Natural killer cell (primary cell): ENCODE measurements at places on chromosomes 2 and 18.

GRCh38 chr2:212535996-212536816, 2.4 kb downstream of the ERBB4 start:
- H3K27ac ChIP-seq: no peak overlapping the region
- DNase-seq: no peak
- peaks cover 19% of the 10 kb centered on the region for H3K4me1 ChIP-seq

- H3K36me3 ChIP-seq: no peaks in the 10 kb centered on the region
- H3K27ac ChIP-seq: no peak overlapping the region
- DNase-seq: no peak
- H3K4me3 ChIP-seq: no peak overlapping the region
- H3K27me3 ChIP-seq: no peaks in the 10 kb centered on the region
- H3K4me1 ChIP-seq: no peaks in the 10 kb centered on the region
These were observed 273.7 kb upstream of the KYNU start for GRCh38 chr2:142603759-142604158.

GRCh38 chr2:223591596-223591995, 10.6 kb downstream of the SCG2 start:
- no peaks in the 10 kb centered on the region for H3K27me3 ChIP-seq
- H3K27ac ChIP-seq: no peak overlapping the region
- H3K36me3 ChIP-seq: no peaks in the 10 kb centered on the region
- no peaks in the 10 kb centered on the region for H3K4me1 ChIP-seq

DNA sequence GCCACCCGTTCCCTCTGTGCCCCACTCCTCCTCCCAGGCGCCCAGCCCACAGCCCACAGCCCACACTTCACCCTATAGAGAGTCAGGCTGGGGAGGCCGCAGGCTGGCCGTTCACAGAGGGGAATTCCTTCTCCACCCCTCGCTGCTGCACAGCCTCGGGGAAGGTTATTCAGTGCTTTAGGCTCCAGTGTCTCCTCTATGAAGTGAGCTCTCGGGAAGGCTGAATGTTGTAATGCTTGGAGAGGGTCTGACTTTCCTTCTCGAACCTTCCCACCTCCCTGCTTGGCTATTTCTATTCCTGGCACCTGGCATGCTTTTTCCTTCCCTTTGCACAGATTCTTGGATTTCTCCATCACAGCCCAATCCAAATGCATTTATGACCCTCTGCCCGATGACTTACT, 62.5 kb upstream of the SMAD7 start:
- H3K4me3 ChIP-seq: no peak overlapping the region
- no peak for DNase-seq
- no peaks in the 10 kb centered on the region for H3K36me3 ChIP-seq
- H3K27me3 ChIP-seq: no peaks in the 10 kb centered on the region

DNA sequence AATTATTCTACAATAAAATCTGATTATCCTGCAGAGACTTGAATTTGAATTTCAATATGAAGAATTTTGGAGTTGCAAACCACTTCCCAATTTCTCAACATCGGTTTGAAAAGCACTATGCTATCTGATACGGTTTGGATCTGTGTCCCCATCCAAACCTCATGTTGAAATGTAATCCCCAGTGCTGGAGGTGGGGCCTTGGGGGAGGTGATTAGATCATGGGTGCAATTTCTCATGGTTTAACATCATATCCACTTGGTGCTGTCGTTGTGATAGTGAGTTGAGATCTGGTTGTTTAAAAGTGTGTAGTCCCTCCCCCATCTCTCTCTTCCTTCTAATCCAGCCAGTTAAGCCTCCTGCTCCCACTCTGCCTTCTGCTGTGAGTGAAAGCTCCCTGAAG, 205.7 kb downstream of the NBAS start:
- H3K27ac ChIP-seq: no peak overlapping the region
- no peak for DNase-seq
- H3K4me3 ChIP-seq: no peak overlapping the region
- no peaks in the 10 kb centered on the region for H3K27me3 ChIP-seq
- H3K36me3 ChIP-seq: peaks cover 16% of the 10 kb centered on the region
- H3K4me1 ChIP-seq: no peaks in the 10 kb centered on the region

- no peak overlapping the region for H3K27ac ChIP-seq
- no peak overlapping the region for H3K4me3 ChIP-seq
- no peak for DNase-seq
- no peaks in the 10 kb centered on the region for H3K27me3 ChIP-seq
These were observed 9.7 kb upstream of the KIF3C start for GRCh38 chr2:25991965-25992364.

- peaks cover 29% of the 10 kb centered on the region for H3K4me1 ChIP-seq
- no peaks in the 10 kb centered on the region for H3K36me3 ChIP-seq
These were observed 27.0 kb upstream of the MGAT4A start for GRCh38 chr2:98757904-98758421.

GRCh38 chr2:86744152-86744551, 24.1 kb downstream of the RMND5A start:
- no peak for DNase-seq
- no peak overlapping the region for H3K27ac ChIP-seq
- no peaks in the 10 kb centered on the region for H3K27me3 ChIP-seq
- no peak overlapping the region for H3K4me3 ChIP-seq

DNA sequence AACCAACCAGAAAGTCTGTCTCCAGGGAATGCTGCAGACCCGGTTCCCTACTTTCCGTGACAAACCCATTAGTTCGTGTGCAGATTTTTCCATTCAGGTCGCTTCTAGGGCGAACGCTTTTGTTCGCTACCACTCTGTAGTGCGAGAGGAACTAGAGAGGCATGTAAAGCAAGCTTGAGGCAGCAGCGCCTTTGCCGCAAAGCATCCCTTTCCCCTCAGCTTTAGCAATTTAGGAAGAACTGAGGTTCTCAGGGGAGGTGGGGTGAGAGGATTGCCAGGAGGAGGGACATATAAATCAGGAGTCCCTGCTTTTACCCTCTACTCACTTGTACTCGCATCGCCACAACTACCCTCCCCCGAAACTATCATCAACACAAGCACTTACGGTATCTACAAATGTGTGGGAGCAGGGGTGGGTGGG, 748 bp upstream of the ZNF804A start:
- peak overlapping the region; percentile 34 for H3K4me3 ChIP-seq
- no peak for DNase-seq
- peaks cover 6% of the 10 kb centered on the region for H3K4me1 ChIP-seq

GRCh38 chr18:48951448-48952286, 902 bp upstream of the SMAD7 start:
- peak overlapping the region; percentile 97 for H3K27ac ChIP-seq
- no peaks in the 10 kb centered on the region for H3K27me3 ChIP-seq
- peaks cover 30% of the 10 kb centered on the region for H3K4me1 ChIP-seq
- H3K36me3 ChIP-seq: peaks cover 8% of the 10 kb centered on the region
- peak overlapping the region; percentile 85 for H3K4me3 ChIP-seq

DNA sequence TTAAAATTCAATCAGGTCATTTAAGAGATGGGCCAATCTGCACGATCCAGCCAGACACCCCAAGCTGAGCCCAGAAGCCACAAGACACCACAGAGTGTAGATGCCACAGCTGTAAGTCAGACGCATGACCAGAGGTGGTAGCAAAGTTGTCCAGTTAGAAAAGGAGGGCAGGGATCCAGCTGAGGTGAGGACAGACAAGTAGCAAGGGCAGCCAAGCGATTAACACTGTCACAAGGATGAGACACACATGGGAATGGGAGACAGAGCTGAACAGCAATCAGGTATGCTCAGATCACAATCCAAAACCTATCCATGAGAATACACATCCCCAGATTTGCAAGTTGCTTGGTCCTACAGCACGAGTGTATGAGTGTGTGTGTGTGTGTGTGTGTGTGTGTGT, 143.4 kb upstream of the STK17B start:
- H3K4me3 ChIP-seq: no peak overlapping the region
- no peaks in the 10 kb centered on the region for H3K4me1 ChIP-seq
- no peaks in the 10 kb centered on the region for H3K36me3 ChIP-seq
- no peaks in the 10 kb centered on the region for H3K27me3 ChIP-seq
- no peak overlapping the region for H3K27ac ChIP-seq
- DNase-seq: no peak

GRCh38 chr2:198143793-198144192, 339.4 kb downstream of the PLCL1 start:
- no peak overlapping the region for H3K4me3 ChIP-seq
- H3K36me3 ChIP-seq: no peaks in the 10 kb centered on the region
- no peaks in the 10 kb centered on the region for H3K4me1 ChIP-seq
- no peak overlapping the region for H3K27ac ChIP-seq

DNA sequence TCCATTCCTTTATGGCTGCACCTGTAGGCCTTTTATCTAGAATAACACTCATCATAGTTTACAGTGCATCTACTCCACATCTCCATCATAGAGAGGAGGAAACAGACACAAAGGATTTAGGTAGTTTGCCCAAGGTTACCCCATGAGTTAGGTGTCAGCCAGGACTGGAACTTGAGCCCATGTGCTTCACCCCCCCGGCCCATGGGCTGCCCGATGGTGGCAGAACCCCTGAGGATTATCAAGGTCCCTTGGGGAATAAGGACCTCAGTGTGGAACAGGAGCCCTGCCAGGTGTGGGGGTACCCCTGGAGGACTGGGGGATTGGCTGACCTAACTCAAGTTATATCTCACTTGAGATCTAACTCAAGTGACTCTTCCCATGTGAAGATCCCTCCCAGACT, 146.3 kb upstream of the OTX1 start:
- H3K27ac ChIP-seq: no peak overlapping the region
- no peaks in the 10 kb centered on the region for H3K4me1 ChIP-seq
- H3K36me3 ChIP-seq: no peaks in the 10 kb centered on the region
- no peak for DNase-seq
- H3K27me3 ChIP-seq: no peaks in the 10 kb centered on the region

GRCh38 chr2:51103205-51103604, 71.3 kb upstream of the NRXN1 start:
- no peak overlapping the region for H3K4me3 ChIP-seq
- H3K4me1 ChIP-seq: no peaks in the 10 kb centered on the region
- H3K27me3 ChIP-seq: no peaks in the 10 kb centered on the region

DNA sequence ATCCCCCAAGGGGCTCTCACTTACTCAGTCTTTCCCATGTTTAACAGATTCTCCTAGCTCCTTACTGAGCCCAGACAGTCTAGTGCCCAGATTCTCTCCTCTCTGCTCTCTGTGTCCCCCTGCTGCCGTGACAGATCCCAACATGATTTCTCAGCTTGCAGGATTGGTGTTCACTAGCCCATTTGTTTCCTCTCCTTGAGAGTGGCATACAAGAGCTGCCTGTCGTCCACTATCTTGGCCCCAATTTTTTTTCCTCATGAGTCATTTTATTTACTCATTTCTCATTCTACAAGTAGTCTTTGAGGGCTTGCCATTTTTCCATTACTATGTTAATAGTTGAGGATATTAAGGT, 199.9 kb upstream of the FN1 start:
- H3K36me3 ChIP-seq: no peaks in the 10 kb centered on the region
- no peak overlapping the region for H3K4me3 ChIP-seq
- peaks cover 2% of the 10 kb centered on the region for H3K27me3 ChIP-seq
- H3K4me1 ChIP-seq: no peaks in the 10 kb centered on the region
- DNase-seq: no peak
- H3K27ac ChIP-seq: no peak overlapping the region

GRCh38 chr2:74944987-74945787, 13.3 kb upstream of the POLE4 start:
- no peaks in the 10 kb centered on the region for H3K36me3 ChIP-seq
- no peak for DNase-seq

DNA sequence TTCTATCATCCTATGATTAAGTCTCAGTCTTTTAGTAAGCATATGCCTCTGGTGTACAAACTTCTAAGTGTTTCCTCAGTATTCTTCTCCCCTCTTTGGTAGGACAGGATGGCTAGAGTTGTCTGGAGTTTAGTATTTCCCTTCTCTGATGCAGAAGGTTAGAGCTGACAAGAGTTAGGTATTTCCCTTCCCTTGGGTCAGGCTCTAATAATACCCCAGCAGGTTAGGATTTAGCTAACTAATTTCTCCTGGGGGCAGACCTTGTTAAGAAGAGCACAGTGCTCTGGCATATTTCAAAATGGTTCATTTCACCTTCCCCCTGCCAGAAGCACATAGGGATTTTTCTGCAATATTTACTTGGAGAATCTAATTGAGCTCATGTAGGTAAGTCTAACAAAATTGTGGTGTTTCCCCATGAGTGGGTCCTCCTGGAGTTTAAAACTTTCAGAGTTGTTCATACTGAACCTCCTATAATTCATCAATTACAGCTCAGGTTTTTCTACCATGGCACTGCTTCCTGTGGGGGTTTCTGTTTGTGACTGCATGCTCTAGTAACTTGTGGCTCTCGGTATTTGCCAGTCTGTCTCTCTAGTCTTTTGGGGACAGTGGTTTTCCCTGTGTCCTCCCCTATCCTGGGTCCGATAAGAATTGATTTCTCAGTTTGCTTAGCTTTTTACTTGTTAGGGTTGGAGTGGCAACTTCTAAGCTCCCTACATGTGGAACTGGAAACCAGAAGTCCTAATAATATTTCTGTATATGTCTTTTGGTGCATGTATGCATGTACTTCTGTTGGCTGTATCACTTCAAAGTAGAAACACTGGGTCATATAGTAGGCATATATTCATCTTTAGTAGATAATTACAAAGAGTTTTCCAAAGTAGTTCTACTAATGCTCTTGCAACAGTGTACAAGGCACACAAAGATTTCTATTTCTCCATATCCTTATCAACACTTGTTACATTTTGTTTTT, 77.7 kb downstream of the GDF7 start:
- H3K27me3 ChIP-seq: no peaks in the 10 kb centered on the region
- no peak for DNase-seq
- no peak overlapping the region for H3K27ac ChIP-seq
- no peaks in the 10 kb centered on the region for H3K4me1 ChIP-seq
- H3K36me3 ChIP-seq: no peaks in the 10 kb centered on the region

GRCh38 chr2:235677276-235677788, 183.5 kb downstream of the AGAP1 start:
- no peak for DNase-seq
- no peaks in the 10 kb centered on the region for H3K4me1 ChIP-seq
- no peak overlapping the region for H3K27ac ChIP-seq

DNA sequence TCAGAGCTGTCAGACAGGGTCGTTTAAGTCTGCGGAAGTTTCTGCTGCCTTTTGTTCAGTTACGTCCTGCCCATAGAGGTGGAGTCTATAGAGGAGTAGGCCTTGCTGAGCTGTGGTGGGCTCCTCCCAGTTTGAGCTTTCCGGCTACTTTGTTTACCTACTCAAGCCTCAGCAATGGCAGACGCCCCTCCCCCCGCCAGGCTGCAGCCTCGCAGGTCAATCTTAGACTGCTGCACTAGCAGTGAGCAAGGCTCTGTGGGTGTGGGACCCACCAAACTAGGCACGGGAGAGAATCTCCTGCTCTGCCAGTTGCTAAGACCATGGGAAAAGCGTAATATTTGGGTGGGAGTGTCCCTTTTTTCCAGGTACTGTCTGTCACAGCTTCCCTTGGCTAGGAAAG, 86.5 kb downstream of the EFEMP1 start:
- no peaks in the 10 kb centered on the region for H3K4me1 ChIP-seq
- no peaks in the 10 kb centered on the region for H3K27me3 ChIP-seq
- no peak for DNase-seq
- no peaks in the 10 kb centered on the region for H3K36me3 ChIP-seq
- no peak overlapping the region for H3K4me3 ChIP-seq

DNA sequence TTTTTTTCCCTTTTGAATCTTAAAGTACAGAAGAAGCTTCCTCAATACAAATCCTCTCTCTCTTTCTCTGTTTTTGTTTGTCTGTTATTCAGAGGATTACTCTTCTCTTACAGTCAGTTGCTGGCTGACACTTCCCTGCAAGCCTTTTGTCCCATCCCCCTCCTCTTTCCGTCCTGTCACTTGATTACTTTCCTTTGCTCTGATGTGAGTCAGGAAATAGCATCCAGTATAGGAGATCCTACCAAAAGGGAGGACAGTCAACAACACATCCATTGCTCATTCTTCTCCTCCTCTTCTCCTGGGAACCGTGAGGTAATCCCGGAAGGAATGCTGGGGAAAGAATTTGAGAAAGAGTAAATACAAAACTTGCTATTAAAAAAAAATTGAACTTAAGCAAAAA, 79.3 kb upstream of the SCN7A start:
- no peaks in the 10 kb centered on the region for H3K4me1 ChIP-seq
- H3K27ac ChIP-seq: no peak overlapping the region
- H3K36me3 ChIP-seq: no peaks in the 10 kb centered on the region
- H3K4me3 ChIP-seq: no peak overlapping the region
